ENCODE measurements at places on chromosomes 1 and 21.

DNA sequence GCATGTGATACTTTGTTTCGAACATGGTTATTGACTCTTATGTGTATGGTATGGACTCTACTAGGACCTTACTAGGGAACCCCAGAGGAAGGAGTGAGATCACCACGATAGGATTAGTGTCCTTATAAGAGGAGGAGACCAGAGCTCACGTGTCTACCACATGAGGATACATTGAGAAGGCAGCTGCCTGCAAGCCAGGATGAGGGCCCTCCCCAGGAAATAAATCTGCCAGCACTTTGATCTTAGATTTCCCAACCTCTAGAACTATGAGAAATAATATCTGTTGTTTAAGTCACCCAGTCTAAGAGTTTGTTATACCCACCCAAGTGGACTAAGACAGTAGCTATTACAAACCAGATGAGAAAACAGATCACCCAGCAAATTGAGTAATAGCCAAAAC, 559.3 kb upstream of the USP24 start:
- DNase-seq = no peak

GRCh38 chr1:50955116-50955515, 5.0 kb downstream of the FAF1 start:
- DNase-seq = no peak

GRCh38 chr1:170687621-170688020, 23.7 kb downstream of the PRRX1 start:
- no peak for DNase-seq

- no peak for DNase-seq
These were observed at the start of gene WLS for GRCh38 chr1:68232289-68233148. Gene WLS, minus strand, starts transcription at chr1:68232523. Its CDS starts 224 bp downstream, at chr1:68232299.

- no peak for DNase-seq
These were observed 16.8 kb upstream of the SH3GLB1 start for GRCh38 chr1:86687595-86687994.

DNA sequence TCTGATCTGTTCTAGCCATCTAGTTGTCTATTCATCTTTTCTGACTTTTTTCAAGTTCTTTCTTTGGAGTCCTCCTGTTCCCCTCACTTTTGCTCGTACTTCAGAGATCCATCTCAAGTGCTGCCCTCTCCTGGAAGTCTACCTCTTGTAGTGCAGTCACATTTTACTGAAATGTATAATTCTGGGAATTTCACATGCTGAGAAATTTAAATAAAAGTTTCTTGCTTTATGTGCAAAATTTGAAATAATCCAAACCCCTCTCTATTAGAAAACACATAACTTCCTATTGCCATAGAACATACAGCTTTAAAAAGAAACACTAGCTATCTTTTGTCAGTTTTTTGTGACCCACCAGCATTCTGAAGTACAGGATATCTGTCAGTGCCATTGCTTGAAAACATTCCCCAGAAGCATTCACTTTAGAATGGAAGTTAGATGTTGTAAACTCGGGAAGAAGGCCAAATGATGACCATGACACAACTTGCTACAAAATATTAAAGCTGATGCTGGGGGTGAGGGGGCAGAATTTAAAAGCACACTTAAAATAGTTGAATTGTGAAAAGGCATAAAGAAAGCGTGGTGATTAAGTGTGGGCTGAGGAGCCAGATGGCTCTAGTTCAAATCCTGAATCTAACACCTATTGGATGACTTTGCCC, 22.0 kb downstream of the RLF start:
- no peak for DNase-seq

DNA sequence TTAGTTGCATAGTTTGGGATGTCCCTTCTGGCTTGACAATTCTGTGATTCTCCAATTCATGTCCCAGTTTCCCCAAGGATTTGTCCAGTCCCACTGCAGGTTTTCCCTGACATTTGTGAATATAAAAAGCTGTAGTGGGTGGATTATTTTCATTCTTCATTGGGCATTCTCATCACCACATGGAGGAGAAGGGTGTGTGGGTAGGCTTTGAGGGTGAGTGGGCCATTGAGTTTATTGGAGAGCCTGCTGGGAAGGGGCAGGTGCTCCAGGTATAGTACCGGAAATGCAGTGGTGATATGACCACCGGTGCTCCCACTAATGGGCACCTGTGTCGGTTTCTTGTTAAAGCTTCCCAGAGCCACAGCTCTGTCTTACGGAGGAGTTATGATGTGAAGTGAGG, 74.5 kb downstream of the CNIH3 start:
- no peak for DNase-seq

GRCh38 chr1:160758521-160758920, 19.5 kb downstream of the SLAMF7 start:
- no peak for DNase-seq

GRCh38 chr1:30783256-30783915, 25.8 kb upstream of the LAPTM5 start:
- no peak for DNase-seq

DNA sequence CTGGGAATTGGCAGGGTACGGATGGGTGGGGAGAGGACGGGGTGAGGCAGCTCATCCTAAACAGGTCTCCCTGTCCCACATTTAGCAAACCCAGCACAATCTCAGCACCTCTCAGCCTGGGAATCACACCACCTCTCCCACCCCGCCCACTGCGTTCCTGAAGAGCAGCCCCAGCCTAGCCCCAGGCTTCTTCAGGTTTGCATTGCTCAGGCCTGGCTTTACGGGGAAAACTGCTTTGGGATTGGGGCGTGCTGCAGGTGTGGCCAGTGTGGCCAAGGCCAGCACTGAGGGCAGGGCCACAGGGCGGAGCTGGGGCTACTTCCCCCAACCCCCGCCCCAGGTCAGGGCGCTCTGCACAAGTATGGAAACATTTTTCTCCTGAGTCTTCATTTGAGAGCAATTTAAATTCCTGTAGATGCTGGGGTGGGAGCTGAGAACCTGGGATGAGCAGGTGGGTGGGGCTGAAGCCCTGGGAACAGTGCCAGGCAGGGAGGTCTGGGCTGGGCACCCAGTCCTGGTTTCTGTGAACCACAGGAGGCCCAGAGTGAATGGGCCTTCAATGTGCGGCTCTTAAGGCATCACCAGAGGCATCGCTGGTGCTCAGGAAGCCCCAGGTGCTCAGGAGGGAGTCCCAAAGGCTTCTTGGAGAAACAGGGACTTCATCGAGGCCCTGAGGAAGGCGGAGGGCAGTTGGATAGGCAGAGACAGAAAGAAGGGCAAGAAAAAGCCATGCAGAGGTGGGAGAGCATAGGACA, 24.1 kb downstream of the TNNT2 start:
- no peak for DNase-seq

GRCh38 chr21:29077651-29078090, 4.2 kb upstream of the CCT8 start:
- no peak for DNase-seq

DNA sequence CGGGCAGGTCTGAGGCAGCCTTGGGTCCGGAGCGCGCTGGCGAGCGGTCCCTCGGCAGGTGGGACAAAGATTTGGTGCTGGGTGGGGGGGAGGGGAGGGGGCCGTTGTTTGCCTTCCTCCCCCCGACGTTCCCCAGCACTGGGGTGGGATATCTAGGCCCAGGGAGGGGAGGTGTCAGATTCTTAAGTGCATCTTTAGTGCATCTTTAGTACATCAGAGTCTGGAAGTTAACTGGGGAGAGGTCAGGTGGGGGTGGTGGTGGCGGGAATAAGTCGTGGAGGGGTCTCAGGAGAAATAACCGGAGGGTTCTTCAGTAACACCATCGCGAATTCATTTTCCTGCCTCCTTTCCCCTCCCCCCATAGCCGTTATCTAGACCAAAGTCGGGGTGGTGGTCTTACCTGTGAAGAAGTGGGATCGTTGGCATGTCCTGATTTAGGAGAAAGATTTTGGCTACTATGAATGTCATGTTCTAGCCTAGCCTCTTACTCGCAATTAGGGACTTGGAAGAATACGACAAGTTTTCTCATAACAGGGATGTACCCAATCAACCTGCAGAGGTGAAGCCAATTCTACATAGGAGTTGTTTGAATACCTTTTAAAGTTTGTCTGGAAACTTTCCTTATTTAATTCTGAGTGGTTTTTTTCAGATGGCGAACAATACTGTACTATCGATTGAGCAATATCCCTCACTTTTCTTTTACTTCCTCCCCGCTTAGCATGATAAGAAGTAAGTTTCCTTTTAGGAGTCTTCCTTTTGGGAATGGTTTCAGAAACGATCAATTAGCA, 886 bp downstream of the ZMYM4 start:
- DNase-seq = no peak

GRCh38 chr21:18026359-18026758, 207.2 kb upstream of the C21orf91 start:
- no peak for DNase-seq

GRCh38 chr1:217542837-217543236, 88.1 kb downstream of the GPATCH2 start:
- DNase-seq = no peak

DNA sequence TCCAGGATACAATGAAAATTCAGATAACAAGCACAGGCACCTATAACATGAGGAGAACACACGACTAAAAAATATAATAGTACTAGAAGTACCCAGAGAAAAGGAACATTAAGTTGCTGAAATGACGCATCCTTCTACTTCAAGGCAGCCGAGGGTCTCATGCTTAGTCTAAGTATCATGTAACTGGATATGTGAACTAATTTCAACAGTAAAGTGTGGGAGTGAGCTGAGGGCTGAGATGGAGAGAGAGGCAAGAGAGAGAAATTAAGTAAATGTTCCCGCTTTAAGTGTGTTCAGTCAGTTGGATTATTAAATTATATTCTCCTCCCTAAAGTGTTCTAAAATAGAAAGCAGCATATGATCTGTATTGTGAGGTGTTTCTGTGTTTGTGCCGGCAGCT, 152.2 kb upstream of the KRTAP19-8 start:
- DNase-seq = no peak

DNA sequence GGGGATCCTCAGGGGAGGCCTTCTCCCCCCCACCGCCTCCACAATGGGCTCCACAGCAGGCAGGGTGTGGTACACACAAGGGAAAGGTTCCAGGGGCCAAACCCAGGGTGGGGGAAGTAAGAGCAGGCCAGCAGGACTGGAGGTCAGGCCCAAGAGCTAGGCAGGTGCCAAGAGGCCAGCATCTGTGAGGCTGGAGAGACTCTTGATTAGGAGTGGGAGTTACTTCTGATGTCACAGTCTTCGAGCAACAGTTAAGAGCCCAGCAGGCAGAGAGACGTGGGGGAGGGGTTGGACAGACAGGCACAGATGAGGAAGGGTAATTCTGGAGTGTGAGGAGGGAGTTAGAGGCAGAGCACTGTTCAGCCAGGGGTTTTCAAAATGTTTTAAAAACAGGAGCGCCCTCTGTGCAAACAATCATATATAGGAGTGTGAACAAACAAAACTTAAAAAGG, 55.8 kb downstream of the SLC9A1 start:
- no peak for DNase-seq

DNA sequence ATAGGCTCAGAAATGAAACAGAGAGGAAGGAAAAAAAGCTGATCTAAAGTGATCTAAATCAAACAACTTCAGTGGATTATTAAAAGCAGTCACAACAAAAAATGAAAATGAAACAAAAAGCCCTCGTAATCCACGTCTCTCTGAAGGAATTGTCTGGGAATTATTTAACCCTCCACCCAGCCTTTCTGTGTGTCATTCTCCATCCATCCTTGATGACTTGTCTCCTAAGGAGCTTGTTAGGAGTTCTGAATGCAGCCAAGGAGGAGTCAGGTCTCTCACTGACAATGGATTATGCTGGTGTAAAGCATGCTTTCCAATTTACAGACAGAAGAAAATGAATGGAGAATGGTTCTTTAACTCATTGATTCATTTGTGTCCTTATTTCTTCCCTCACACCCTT, 359.3 kb upstream of the RUNX1 start:
- DNase-seq = no peak

DNA sequence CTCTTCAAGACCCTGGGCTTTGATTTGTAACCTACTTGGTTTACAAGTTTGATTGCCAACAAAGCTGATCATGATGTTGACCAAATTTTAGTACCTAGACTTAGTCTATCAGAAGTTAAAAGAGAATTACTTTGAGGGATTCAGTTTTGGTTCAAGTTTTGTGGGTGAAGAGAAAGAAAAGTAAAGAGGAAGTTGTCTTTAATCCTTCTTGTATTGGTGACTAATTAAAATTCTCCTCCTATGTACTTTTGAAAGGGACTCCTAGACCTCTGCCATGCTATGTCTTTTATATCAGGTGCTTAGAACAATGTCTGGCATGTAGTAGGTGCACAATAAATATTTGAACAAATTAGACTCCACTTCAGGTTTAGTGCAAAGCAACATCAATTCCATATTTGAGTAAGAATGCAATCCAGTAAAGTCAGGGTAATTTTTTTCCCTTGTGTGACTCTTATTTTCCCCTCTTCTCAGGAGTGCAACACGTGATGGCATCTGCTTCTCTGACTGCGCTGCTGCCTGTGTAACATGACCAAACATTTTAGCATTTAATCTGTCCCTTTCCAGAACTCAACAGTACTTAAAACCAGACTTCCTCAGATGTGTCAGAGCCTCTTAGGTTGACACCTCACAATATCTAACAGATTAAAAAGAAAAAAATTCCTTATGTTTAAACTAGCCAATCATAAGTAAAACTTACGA, 41.1 kb upstream of the KCNQ4 start:
- no peak for DNase-seq

DNA sequence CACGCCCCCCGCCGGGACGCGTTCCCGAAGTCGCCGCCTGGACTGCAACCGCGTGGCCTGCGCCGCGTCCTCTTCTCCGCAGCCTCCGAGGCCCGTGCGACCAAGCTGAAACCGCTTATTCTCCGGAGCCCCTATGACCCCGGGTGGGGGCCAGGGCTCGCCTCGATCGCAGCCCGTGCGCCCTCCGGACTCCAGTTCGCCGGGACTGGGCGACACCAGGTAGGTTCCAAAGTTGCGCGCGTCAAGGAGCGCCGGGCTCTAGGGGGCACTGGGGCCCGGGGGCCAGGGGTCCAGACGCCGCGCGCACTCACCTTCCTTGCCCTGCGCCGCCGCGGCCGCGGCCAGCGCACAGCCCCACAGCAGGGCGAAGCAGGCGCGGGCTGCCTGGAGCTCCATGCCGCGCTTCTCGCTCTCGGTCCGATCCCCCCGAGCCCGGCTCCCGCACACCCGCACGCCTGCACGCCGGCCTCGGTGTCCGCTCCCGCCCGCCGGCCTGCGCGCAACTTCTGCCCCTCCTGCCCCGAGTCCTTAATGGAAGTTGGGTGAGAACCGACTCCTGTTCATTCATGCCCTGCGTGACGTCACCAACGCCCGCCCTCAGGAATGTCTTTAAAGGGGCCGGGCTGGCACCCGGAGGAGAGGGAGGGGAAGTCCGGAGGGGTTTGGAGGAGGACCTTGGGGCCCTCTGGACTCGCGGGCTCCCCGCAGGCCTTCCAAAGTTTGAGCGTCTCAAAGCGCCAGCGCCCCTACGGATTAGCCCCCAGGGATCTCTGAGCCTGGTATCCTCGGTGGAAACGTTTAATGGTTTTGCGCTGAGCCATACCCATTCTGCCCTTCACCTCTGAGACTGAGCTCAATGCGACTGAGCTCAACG, at the start of gene EPHA2:
TSS of gene EPHA2 (minus strand) at position 533 of the 874 bp plus-strand sequence. CDS start at position 396, 137 bp downstream.
- DNase-seq = no peak

DNA sequence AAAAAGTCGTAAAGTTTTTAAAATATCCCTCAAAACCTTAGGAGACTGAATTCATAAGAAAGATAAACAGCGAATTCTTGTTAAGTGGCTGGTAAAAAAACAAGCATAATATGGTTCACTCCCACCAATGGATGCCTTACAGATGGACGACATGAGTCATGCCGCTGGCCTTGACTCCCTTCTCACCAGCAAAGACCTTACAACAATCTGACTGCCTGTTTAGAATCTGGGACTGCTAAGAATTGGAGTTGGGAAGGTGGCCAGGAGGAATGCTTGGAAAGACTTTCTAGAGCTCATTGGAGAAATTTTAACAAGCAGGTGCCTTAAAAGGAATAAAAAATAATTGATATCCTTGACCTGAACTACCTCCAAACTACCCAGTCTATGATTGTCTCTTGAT, 206.9 kb upstream of the FMN2 start:
- DNase-seq = no peak

GRCh38 chr1:235075048-235075776, 53.4 kb downstream of the TOMM20 start:
- DNase-seq = no peak
